ENCODE measurements at places on chromosomes 12 and 14.
A peak's percentile ranks its signal among the peaks of the same experiment; 100 is the strongest.

- no peak for DNase-seq
These were observed 159.3 kb downstream of the PDE3A start for GRCh38 chr12:20527417-20528163.

- DNase-seq = peak; percentile 43
These were observed 425.8 kb downstream of the NPAS3 start for GRCh38 chr14:33364466-33364865.

GRCh38 chr12:14384783-14385638, 19.5 kb downstream of the ATF7IP start:
- peak; percentile 52 for DNase-seq

DNA sequence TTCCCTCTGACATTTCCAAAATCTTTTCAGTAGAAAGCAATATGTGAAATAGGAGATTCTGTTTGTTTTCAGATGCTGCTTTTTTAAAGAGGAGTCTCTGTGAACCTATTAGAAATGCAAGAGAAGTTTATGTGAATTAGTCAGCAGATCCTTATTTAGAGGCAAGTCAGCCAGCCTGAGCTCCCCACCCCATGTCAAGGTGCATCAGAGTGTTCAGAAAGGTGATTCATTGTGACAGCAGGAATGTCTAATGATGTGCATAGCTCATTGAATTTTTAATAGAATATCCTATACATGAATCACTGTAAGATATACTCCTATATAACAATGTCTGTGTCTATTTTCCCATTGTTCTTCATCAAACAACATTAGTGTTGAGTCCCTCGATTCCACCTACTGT, 1222.4 kb upstream of the USP15 start:
- DNase-seq = no peak

- no peak for DNase-seq
These were observed 349.2 kb upstream of the LMO3 start for GRCh38 chr12:16955083-16955657.

DNA sequence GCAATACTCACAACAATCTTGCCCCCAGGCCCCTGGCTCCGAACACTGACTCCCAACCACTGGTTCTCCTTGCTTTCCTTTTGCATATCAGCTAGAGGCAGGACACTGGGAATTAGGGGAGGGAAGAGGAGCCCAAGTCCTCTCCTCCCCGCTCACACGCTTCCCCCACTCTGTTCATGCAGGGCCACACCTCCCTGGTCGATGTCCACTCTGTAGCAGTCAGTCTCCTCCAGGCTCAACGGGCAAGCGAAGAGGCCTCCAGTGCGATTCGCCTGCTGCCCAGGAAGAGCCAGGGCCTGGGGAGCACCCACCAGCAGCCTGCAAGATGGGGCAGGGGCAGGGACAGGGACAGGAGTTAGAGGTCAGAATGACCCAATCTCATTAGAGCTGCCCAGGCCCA, 4.8 kb downstream of the ITGA7 start:
- no peak for DNase-seq

GRCh38 chr14:87615822-87616679, 376.9 kb downstream of the GALC start:
- peak; percentile 56 for DNase-seq

DNA sequence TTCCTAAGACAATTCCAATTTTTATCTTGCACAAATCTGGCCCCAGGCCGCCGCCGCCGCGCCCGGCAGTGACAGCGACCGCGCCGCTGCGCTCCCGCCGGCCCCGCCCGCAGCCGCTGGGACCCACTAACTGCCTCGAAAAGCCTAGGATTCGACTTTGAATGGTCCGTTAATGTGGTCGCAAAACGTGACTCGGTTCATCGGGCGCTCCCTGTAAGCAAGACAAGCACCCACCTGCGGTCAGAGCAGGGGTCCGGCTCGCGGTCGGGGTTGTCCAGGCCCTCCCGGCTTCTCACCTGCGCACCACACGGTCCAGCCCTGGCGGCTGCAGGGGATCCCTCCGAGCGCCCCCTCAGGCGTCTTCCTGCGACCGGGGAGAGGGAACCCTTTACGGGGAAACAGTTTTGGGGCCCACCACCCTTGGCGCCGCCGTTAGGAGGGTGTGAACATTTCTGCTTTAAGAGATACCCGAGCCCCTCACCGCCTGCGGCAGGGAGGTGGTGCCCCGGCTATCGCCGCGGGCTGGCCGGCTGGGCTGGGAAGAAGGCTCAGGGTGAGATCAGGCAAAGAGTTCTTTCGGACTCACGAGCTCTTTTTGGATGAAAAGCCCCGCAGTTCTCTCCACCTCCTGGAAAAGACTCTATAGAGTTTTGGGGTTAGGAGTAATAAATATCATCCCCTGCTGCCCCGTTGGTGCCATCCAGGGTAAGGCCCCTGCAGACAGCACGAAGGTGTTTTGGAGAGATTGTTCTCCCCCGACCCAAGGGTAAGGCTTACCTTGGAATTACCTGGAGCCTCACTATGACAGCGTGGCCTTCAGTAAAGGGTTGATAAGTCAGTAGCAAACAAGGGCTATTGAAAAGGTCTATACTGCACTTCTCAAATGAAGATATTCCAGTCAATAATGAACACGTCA, 13.6 kb upstream of the FOXJ2 start:
- DNase-seq = no peak

GRCh38 chr12:55072083-55072482, 52.3 kb downstream of the NEUROD4 start:
- DNase-seq = no peak

DNA sequence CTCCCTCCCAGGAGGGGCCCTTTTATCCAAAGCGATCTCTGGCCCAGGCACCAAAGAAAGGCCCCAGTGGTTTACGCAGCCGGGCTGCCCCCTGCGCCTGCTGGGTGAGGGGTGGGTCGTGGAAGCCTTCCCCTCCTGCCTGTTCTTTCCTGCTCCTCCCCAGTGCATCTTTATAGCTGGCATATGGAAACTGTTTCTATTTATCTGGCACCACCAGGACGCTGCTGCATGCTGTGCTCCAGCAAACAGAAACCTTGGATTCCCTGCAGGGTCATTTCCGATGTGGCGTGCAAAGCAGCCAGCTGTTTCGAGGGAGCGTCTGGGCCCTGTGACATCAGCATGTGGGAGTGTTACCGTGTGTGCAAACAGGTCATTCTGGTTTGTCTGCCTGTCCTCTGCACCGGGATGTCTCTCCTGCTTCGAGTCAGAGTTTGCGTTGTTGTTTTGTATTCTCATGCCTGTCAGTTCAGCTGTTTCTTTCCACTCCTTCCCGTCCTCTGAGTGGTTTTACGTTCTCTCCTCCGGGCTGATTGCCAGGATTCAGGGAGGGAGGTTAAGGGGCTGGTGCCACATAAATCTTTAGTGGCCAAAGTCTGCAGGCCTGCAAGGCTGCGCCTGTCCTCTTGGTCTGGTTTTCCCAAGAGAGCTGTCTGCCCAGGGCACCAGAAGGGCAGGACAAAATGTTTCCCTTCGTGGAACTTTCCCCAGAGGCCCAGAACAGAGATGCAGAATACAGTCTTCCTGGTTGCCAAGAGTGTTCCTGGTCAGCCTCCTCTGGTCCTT, 24.6 kb downstream of the TPCN1 start:
- peak; percentile 58 for DNase-seq

GRCh38 chr14:103563226-103563620, 463 bp downstream of the COA8 start:
- no peak for DNase-seq

- DNase-seq = no peak
These were observed 113.3 kb downstream of the ANO6 start for GRCh38 chr12:45329238-45329637.

Measured in HEK293T (cell line).